D721Med (cell line): ENCODE measurements at places on chromosomes 1 and 21.

- DNase-seq, result no peak
Observed at GRCh38 chr1:183180218-183180617, 5.8 kb upstream of the LAMC2 start.

DNA sequence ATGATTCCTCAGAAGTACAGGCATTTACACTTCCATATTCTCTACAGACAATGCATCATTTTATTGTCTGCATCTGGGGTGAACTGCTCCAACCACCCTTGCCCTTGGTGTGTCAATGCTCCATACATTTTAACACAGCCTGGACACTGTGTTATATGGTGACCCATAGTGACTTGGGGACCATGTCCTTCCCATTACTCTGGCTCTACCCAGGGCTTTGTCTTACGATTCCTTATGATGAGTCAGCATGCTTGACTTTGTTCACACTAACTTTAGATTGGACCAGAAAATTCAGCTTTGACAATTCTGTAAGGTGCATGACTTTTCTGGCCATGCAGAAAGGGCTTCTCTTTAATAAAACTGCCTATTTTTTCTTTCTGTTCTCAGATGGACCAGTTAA, 6.8 kb upstream of the OVAAL start:
- DNase-seq, result no peak

DNA sequence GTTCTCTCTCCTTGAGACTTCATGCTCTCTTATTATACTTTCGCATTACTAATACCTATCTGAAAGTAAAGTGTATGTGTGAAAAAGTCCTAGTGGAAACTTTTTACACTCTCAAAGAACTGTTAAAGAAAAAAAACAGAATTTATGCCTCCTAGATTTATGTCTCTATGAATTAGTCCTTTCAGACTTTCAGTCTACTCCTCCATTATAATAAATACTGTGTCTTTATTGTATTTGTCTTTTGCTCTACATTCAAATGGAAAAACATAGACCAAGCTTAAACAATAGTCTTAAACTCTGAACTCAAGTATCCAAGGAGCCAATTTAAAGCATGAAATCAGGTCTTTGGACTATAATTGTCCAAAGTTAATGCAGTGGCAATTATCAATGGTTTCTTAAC, 1449.0 kb downstream of the PLA2G4A start:
- no peak for DNase-seq

- DNase-seq, result no peak
Observed at GRCh38 chr1:31441558-31441957, 28.5 kb downstream of the SERINC2 start.

DNA sequence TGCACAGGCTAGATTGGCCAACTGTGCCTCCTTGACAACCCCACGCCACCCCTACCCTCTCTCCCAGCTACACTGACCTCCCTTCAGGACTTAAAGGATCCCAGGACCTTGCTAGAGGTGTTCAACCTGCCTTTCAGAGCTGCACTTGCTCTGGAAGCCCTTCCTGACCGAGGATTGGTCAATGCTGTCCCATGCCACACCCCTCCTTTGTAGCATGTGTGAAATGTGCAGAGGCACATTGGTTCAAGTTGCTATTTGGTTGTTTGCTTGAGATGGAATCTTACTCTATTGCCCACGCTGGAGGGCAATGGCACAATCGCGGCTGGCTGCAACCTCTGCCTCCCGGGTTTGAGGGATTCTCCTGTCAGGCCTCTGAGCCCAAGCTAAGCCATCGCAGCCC, 21.8 kb downstream of the ACTA1 start:
- no peak for DNase-seq

DNA sequence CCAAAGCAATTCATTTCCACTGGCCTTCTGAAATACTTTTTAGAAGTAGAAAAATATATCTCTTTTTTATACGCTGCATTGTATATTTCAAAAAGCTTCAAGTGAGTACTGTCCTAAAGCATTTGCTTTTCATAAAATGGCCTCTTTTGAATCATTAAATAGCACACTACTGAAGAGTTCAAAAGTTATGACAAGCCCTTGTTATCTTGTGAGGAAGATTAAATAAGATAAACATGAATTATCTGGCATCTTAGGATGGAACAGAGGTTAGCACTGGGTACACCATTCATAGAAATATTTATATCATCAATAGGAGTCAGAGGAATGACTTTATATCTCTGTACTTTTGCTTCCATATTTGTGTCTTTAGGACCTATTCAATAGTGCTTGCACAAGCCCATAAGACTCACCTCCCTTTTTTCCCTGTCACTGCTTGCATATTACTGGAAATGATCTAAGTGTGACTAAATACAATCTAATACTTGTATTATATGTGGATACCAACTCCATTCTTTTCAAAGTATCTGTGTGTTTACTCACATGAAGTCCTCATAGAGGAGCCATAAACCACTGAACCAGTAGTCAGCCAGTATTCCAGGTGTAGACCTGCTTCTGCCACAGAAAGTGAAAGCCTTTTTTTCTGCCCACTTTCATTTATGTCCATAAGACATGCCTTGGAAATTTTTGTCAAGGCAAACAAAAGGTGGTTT, 274.2 kb upstream of the C1orf105 start:
- DNase-seq, result no peak

DNA sequence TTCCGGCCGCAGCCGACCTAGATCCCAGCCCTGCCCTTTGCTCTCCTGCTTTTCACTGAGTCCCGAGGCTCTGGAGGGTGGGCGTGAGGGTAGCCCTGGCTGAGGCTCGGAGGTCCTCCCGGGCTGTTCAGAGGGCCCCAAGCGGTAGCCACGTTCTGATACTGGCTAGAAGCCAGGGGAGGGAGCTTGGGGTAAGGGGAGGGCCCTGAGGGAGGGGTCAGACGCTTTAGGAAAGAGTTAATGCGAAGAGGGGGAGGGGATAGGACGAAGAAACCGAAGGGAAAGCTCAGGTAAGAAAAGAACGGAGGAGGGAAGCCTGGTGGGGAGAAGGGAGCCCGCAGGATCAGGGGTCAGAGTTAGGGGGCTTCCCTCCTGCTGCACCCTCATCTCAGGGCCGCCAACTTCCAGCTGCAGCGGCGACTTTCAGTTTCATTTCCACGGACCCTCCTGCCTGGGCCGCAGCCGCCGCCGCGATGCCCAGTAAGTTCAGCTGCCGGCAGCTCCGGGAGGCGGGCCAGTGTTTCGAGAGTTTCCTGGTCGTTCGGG, at the start of gene MOV10:
Gene MOV10, plus strand, starts transcription at position 220 of the 546 bp plus-strand sequence. Its CDS starts 254 bp downstream, at position 474.
- DNase-seq, result no peak
